ENCODE measurements at places on chromosomes 6 and 20. TPM values are rescaled to one million over a fixed set of nuclear protein-coding genes. Genes with fewer than 3 reads are reported as not detected.

GRCh38 chr20:872855-873520 is 39.5 kb downstream of the FAM110A start:
- DNase-seq = no peak

DNA sequence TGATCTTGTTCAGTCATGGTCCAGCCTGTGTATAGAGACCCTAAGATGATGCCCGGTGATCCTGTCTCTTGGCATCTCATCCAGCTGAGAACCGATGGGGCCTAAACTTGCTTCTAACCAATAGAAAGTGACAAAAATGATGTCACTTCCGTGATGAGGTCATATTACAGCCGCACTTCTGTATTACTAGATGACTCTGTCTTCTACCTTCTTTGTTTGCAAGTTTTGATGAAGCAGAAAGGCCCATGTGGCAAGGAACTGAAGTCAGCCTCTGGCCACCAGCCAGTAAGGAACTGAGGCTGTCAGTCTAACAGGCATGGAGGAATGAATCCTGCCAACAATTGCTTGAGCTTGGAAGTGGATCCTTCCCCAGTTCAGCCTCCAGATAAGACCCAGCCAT is 32.8 kb upstream of the HLA-C start:
- DNase-seq = no peak

DNA sequence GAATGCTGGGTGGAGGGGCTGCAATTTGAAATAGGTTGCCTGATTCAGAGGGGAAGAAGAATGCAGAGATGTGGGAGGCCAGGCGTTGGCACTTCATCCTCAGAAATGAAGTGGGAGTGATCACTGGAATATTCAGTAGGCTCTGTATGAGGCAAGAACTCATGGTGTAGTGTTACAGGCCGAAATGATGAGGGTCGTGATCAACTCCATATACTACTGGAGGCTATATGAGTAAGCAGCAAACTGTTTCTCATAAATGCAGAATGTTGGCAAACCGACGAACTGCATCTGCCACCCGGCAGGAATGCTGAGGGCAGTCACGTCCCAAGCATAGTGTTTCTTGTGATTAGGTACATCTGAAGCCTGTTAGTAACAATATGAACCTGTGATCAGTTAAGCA is 12.7 kb downstream of the KCNS1 start:
- no peak for DNase-seq

- no peak for DNase-seq
Observed at GRCh38 chr6:54361188-54361587, 52.9 kb downstream of the TINAG start.

TCP1 gene
- total RNA-seq = 263 TPM
